ENCODE measurements at places on chromosomes 4 and X.

GRCh38 chr4:26787461-26788340 lies 72.9 kb upstream of the STIM2 start:
- no peak for DNase-seq

GRCh38 chrX:23662187-23662586 lies 5.1 kb upstream of the PRDX4 start:
- DNase-seq, result no peak

GRCh38 chr4:47650584-47651130 lies 165.6 kb downstream of the ATP10D start:
- no peak for DNase-seq

- DNase-seq, result no peak
Measured at GRCh38 chrX:41259516-41259915, 74.4 kb upstream of the DDX3X start.

DNA sequence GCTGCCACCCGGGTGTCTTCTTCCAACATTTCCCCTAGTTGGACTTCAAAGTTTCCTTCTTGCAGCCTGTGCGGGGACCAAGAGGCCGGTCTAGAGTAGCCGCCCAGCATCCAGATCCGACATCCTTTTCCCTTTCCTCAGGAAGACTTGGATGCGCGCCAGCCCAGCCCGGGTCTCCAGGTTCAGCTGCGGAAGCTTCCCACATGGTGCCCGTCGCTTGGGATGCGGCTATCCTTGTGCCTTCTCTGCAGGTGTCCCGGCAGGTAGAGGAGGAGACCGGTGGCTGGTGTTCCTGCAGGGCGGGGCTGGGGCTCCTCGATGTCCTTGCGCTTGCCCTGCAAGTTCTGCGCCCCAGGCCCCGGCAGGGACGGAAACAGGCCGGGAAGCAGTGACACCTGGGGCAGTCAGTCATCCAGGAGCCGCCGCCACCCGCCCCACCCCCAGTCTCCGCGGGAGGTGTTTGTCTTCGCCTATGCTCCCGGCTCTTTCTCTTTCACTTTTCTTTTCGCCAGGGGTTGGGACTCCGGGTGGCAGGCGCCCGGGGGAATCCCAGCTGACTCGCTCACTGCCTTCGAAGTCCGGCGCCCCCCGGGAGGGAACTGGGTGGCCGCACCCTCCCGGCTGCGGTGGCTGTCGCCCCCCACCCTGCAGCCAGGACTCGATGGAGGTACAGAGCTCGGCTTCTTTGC lies at the start of gene IL15:
TSS of gene IL15 (plus strand) at position 502 of the 689 bp plus-strand sequence. CDS start 82,882 bp downstream, outside the sequence.
- peak; percentile 26 for DNase-seq

DNA sequence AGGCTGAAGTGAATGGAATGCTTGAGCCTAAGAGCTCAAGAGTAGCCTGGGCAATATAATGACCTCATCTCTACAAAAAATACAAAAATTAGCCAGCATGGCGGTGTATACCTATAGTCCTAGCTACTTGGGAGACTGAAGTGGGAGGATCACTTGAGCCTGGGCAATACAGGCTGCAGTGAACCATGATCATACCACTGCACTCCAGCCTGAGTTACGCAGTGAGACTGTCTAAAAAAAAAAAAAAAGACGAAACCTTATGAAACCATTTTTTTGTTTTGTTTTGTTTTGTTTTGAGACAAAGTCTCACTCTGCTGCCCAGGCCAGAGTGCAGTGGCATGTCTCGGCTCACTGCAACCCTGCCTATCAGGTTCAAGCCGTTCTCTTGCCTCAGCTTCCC lies 36.9 kb downstream of the TLR10 start:
- DNase-seq, result no peak

- DNase-seq, result no peak
Measured at GRCh38 chr4:118953276-118953675, 64.6 kb downstream of the SYNPO2 start.

DNA sequence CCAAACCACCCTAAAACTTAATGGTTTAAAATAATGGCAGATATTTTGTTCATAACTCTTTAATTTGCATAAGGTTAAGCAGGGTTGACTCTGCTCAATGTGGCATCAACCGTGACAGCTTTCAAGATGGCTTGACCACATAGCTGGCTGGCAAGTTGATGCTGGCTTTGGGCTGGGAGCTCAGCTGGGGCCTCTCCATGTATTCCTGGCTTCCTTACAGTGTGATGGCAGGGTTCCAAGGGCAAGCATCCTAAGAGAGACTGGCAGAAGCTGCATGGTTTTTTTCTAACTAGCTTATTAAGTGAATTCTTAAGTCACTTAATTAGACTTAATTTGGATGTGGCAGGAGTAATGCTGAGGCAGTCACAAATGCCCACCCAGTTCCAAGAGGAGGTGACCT lies 4.5 kb downstream of the RP2 start:
- DNase-seq, result no peak

GRCh38 chr4:151888367-151888866 lies 127.6 kb upstream of the GATB start:
- DNase-seq, result no peak

DNA sequence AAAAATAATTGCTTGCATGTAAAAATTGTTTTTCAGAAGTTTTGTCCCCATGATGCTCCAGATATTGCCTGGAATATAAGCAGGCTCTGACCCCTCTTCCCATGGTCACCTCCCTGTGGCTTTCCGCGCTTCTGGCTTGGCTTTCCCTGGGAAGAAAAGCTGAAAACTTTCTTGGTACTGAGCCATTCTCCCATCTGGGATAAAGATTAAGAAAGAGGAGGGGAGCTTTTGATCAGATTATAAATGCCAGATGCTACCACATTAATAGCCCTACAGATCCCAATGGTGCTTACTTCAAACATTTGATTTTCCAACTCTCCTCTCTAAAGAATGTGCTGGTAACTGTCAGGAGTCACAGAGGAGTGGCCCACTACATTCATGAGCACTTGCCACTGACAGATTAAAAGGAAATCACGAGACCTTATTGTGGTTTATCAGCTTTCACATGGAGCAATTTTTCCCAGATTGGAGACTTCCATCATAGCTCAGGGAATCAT lies 54.4 kb upstream of the GAB1 start:
- DNase-seq, result no peak

GRCh38 chr4:150056569-150056968 lies 21.7 kb upstream of the DCLK2 start:
- DNase-seq, result no peak

DNA sequence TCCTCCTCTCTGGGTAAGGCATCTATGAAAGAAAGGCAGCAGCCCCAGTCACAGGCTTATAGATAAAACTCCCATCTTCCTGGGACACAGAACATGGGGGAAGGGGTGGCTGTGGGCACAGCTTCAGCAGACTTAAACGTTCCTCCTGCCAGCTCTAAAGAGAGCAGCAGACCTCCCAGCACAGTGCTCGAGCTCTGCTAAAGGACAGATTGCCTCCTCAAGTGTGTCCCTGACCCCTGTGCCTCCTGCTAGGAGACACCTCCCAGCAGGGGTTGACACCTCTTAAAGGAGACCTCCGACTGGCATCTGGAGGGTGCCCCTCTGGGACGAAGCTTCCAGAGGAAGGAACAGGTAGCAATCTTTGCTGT lies 89.9 kb downstream of the EFHC2 start:
- no peak for DNase-seq

DNA sequence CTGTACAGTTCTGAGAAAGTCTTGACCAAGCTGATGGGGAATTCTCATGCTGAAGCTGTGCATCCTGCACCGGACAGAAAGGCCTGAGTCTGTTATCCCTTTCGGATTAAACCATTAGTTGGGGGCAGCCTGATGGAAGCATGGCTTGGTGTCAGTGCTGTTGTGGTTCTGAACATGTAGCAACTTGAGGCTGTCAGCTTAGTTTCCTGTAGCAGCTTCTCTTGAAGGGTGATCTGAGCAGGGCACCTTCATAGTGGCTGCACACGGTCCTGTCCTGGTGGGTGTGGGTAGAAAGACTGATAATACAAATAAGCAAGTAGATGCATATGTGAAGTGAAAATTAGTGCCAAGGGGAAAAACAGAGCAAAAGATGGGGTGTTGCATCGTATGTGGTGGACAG lies 11.7 kb downstream of the KIAA0232 start:
- no peak for DNase-seq

DNA sequence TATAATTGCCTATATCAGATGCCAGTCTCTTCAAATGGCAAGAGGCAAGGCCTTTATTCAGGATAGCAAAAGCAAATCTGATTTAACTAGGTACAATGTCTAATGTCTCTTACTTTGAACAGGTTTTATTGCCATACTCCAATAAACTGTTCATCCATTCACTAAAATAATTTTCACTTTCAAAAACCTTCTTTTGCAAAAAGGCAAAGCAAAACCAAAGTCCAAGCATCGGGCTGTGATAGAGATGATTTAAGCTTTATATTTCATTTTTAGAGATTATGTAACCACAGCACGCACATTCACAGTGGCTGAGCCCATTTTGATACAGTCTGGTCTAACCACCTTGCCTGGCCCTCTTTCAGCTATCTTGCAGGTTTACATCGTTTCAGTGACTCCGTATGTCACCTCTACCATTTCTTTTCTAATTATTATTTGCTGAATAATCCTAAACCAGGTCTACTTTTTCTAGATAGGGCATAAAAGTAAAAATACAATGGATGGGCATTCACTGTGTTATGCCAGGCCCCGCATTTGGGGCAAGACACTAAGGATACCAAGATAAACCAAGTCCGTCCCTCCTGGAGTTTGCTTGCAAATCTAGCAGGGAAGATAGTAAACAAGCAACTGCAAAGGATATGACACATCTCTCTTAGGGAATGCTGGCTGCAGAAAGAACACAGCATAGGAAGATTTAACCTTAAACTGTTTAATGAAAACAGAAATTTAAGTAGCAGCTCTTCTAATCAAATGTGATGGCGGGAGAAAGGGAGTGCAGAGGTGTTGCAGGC lies 1.8 kb downstream of the CASP3 start:
- no peak for DNase-seq

GRCh38 chr4:101064541-101065180 lies 282.7 kb downstream of the PPP3CA start:
- no peak for DNase-seq

DNA sequence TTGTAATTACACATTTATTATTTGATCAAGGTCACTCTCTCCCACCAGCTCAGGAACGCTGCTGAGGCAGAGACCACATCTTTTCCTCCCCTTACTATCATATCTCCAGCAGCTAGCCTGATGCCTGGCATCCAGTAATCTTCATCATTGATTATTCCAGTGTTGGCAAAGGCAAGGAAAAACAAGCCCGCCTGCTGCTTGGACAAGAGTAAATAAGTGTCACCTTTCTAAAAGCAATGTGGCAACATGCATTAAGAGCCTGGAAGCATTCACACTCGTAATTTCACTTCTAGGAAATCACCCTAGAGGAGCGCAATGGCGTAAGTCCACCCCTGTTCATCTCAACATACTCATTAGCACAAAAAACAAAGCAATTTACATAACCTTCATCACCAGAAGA lies 54.8 kb downstream of the APLN start:
- no peak for DNase-seq

DNA sequence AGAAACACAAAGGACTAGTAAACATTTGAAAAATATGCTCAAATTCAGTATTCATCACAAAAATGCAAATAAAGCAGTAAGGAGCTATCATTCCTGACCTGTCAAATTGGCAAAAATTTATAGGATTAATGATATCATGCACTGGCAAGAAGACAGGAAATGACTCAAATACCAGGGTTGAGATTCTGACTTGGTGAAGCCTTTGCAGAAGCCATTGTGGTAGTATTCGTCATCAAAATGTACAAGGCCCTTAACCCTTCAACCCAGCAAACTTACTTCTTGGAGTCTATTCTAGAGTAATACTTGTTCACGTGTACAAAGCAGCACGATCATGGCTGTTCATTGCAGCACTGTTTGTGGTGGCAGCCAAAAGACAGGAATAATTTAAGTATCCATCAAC lies 132.4 kb downstream of the ENOX2 start:
- no peak for DNase-seq

DNA sequence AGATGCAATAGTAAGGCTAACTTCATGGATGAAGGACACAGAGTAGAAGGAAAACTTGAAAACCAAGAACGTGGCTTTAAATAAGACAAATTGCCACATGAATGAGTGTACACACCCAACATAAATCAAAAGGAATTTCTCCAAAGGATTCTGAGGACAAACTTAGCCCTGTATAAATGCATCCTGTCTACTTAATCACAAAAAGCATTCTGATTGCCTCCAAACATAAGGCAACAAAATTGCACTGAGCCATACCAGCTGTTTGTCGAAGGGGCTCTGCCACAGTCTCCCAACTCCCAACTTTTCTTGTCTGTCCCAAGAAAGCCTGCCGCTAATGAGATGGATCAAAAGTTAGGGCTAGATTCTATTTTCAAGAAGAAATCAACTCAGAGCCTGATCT lies 194.3 kb downstream of the SOWAHB start:
- no peak for DNase-seq

DNA sequence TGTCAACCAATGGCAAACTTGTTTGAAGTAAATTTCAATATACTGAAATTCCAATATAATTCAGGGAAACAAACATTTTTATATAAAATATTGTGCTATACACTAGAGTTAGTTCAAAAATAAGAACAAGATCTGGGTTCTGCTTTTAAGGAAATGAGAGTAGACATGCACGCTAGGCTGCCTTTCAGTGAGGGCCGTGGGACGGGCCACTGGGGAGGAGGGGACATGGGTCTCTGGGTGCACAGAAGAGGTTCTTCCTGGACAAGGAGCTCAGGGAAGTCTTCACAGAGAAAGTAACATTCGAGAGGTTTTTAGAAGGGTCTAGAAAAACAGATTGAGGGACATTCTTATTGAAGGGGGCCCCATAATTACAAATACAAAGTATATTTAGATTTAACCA lies 64.4 kb downstream of the SHROOM3 start:
- no peak for DNase-seq

- no peak for DNase-seq
Measured at GRCh38 chrX:139134316-139134715, 396.2 kb upstream of the F9 start.

GRCh38 chr4:150962245-150962644 lies 52.8 kb downstream of the LRBA start:
- DNase-seq, result no peak

GRCh38 chr4:68654946-68655721 lies 15.3 kb downstream of the UGT2B15 start:
- DNase-seq, result no peak

GRCh38 chr4:103074744-103075434 lies 1.7 kb downstream of the SLC9B2 start:
- no peak for DNase-seq

GRCh38 chr4:69073375-69073774 lies 22.9 kb upstream of the UGT2B7 start:
- DNase-seq, result no peak

DNA sequence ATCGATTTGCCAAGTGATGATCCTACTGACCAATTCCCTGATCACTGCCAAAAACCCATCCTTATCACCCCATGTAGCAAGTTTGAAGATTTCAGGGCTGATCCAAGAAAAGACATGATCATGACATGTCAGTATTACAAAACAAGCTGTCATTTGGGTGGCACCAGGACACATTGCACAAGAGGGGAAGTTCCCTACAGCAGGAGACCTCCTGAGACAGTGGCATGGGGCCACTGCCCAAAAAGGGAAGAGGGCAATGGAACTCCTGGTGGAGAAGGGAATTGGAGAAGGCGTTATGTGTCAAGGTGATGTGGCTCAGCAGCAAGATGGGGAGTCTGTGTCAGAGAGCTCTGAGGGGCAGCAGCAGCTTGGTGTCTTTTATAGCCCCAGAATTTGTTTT lies 43.4 kb downstream of the ZNF182 start:
- DNase-seq, result no peak

GRCh38 chr4:59936566-59936965 lies 1263.6 kb upstream of the ADGRL3 start:
- no peak for DNase-seq

Measured in stimulated activated CD4-positive, alpha-beta T cell treated with anti-CD3 and anti-CD28 coated beads, TNF-alpha, amount 100 ng/mL, for 1 hour (primary cell).